ENCODE measurements at places on chromosomes 7 and 10.

- DNase-seq: no peak
Measured at GRCh38 chr7:138887872-138888656, 90.1 kb upstream of the ATP6V0A4 start.

DNA sequence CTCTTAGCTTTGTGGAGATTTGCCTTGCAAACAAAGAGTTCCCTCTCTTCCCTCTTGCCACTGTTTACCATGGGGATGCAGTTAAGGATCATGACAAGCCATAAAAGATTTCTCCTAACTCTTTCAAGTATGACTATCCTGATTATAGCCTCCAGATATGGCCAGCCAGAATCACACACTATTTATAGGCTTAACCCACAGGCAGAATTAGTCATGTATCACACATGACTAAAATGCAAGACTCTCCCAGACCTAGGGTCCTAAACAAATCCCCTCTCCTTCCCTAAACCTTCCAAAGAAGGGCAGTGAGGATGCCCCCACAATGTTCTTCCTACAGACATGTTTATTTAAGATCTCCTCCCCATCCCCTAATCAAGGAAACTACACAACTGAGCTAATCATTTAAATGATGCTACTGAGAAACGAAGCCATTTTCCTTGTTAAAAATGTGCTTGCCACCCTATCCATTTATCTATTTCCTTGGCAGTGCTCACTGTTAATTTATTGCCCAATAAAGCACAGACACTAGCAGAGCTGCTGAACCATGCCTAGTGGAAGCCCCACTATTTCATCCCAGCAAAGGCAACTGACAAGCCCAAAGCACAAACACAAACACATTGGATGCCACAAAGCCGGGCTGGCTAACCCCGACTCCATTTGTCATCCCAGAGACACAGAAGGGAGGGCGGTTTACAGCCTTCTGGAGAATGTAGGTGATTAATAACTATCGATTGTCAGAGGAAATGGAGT, 363.4 kb downstream of the KCNMA1 start:
- no peak for DNase-seq

- DNase-seq: peak; percentile 40
Measured at GRCh38 chr10:116272440-116273283, at the start of gene GFRA1. GFRA1 (minus strand) TSS chr10:116273206; CDS start chr10:116272029, 1,177 bp downstream.

GRCh38 chr7:122136078-122136477, 8.0 kb downstream of the AASS start:
- no peak for DNase-seq

GRCh38 chr10:131892806-131893675, 7.8 kb upstream of the PPP2R2D start:
- DNase-seq: no peak

- DNase-seq: no peak
Measured at GRCh38 chr10:78318305-78318704, 284.6 kb downstream of the RPS24 start.

DNA sequence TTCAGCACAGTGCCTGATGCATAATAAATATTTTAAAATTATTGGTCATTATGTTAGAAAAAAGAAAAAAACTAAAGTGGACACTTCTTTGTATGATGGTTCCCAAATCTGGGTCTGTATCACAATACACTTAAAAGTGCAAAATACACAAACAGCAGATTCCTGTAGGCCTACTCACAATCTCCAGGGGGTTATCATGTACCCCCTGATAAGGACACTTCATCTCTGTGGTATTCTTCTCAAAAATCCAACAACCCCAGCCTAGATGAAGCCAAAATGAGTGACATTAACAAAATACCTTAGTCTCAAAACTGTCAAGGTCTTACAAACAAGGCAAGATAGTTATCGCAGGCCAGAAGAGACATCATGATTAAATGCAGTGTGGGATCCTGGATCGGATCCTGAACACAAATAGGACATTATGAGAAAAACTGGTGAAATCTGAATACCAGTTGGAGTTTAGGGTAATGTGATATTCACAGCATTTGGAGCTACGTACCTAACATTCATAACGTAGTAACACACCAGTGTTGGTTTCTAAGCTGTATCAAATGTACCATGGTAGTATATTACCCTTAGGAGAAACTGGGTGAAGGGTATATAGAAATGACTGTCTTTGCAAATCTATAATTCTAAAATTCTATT, 45.2 kb downstream of the NSUN6 start:
- no peak for DNase-seq

DNA sequence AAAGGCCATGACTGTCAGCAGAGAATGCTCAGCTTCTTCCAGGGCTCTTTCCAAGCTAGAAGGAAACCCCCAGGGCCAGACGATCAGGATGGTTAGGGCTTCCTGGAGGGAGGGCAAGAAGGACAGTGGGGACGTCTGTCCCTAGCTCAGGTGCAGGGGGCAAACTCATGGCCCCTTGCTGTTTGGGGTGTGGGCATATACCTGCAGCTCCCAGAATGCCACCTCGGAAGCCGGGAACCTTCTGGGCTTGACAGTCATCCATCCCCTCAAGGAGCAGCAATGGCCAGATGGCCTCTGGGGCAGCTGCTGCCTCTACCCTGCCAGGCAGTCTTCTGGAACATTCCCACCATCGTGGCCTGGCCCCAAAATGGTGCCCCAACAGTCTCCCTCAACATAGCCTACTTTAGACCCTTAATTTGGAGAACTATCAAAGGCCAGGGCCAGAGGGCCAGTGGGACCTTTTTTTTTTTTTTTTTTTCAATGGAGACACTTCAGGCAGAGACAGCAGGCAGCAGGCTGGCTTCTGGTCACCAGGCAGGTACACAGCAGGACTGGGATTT, 40.2 kb upstream of the ZMIZ1 start:
- DNase-seq: no peak

- DNase-seq: no peak
Measured at GRCh38 chr10:49138361-49138891, 4.6 kb upstream of the FAM170B start.

DNA sequence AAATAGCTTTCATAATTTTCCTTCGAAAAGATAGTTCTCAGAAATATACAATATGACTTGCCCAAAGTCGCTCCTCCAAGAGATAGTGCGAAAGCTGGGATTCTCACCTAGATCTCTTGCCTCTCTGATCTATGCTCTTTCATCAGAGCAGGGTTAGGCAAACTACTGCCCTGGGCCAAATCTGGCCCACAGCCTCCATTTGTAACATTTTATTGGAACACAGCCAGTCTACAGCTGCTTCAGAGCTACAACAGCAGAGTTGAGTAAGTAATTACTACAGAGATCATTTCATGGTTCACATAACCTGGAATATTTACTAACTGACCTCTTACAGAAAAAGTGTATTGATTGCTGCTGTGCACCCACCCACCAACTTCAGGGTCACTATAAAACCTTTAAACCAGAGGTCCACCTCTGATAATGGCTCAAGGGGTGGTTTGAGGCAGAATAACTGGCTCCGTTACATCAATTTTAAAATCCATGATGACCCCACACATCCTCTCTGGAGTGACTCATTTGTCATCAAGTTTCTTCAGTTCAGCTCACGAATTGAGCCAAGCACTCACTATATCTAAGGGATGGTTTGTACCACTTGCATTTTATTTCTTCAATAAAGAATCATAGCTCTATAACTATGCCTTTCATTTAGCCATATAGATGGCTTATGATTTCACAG, 1019.0 kb downstream of the XPNPEP1 start:
- no peak for DNase-seq

DNA sequence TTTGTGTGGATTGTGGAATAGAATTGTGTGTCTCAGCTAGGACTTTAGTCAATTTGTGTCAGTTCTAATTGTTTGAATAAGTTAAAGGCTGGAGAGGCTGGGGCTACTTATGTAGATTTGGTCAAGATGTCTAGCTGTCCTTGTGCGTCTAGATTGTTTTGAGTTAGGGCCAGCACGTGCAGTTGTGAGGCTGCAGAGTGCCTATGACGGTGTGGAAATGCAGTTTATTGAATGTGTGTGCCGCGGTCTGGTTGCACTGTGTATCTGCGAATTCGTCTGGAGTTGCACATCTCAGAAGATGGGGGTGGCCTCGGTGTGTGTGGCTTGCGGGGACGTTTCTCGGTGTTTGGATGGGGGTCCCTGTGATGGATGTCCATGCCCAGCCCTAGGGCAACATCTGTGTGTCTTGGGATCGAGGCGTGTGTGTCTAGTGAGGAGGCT, 10.2 kb downstream of the EMX2 start:
- DNase-seq: no peak

DNA sequence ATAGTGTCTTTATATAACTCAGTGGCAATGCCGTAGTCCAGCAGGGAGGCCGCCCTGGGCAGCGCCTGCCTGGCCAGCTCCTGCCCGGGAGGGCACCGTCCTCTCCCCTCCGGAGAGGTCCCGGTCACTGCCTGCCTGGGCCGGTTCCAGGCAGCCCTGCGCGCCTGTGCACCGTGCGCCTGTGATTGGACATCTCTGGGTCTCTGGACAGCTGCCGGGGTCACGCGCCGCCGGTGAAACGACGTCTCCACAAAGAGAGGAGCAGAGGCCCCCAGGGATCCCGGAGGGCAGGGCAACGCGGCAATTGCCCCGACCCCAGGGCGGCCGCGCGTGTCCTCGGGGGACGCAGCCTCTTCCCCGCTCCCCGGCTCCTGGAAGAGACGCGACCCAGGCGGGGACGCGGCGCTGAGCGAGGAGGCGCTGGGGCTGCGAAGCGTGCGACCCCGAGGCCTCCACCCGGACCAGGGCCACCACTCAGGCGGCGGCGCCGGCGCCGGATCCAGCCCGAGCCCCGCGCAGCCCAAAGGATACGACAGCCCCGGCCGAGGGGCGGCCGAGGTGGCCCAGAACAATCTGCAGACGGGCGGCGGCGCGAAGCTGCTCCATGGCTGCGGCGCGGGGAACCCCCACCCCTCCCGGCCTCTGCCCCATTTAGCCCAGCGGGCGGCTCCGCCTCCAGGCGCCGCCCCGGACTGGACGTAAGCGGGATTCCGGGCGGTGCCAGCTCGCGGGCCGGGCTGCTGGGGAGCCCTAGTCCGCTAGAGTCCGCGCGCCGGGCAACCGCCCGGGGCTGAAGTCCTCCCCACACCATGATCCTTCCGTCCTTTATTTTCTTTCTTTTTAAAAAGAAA, at the start of gene PHYH:
TSS of gene PHYH (minus strand) at position 628 of the 851 bp plus-strand sequence. CDS start at position 606, 22 bp downstream.
- peak; percentile 71 for DNase-seq

GRCh38 chr7:50379082-50379481, 71.1 kb downstream of the FIGNL1 start:
- no peak for DNase-seq

DNA sequence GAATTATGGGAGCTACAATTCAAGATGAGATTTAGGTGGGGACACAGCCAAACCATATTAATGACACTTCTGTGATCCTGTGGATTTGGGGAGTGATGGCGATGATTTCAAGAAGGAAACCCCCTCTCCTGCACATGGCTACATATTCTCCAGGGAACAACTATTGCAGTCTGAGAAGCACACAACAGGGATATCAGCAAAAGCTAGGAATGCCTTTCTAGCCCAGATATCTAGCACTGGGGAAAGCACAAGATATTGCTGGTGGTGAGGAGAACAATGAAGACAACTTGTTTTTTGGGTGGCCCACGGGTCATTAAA, 24.3 kb downstream of the EPDR1 start:
- DNase-seq: no peak

GRCh38 chr10:24240041-24240751, 31.3 kb downstream of the KIAA1217 start:
- no peak for DNase-seq

- DNase-seq: no peak
Measured at GRCh38 chr7:5234852-5235831, 45.1 kb downstream of the WIPI2 start.

DNA sequence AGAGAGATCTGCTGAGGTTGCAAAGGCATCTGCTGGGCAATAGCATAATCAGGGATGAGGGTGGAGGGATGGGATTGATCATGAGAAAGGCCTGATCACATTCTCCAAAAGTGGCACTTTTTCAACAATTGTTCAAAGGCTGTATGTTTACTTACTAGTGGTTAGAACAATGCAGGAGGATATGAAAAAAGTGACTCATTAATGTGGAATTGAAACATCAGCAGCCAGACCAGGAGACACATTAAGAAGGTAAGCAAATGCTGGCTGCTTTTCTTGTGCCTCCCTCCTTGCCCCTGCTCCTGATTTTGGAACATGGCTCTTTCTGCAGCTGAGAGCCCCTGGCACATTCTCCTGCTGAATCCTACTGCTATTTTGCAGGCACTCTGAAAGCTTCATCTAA, 63.5 kb downstream of the FAM204A start:
- DNase-seq: no peak

GRCh38 chr7:137734221-137734620, 112.6 kb downstream of the DGKI start:
- DNase-seq: no peak

DNA sequence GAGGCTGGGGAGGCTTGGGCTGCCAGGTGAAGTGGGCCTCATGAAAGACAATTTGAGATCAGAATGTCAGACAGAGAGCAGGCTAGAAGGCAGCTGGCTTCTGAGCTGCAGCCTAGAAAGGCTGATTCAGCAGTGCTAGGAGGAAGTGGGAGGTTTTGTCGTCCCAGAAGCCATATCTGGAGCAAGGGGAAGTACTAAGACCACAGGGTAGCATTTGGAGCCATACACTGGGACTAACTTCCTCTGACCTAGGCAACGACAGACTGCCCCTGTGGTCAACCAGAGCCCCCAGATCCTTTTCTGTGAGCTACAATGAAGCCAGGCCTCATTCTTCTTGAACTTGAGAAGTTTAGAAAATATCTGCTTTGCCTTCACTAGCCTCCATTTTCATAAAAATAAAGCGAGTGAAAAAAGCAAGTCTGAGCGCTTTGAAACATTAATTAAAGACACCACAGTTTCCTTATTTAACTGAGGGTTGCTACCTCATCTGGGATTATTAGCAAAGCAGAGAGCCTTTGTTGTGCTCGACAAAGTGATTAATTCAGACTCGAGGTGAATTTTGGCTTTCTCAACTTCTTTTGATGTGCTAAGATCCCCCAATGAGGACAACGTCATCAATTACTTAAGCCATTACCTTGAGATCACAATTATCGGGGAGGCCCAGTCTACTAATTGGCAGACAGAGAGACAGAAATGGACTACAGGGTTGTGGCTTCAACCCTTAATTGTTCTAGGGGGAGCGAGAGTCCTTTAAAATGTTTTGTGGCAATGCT, 26.6 kb downstream of the TBXAS1 start:
- DNase-seq: no peak

DNA sequence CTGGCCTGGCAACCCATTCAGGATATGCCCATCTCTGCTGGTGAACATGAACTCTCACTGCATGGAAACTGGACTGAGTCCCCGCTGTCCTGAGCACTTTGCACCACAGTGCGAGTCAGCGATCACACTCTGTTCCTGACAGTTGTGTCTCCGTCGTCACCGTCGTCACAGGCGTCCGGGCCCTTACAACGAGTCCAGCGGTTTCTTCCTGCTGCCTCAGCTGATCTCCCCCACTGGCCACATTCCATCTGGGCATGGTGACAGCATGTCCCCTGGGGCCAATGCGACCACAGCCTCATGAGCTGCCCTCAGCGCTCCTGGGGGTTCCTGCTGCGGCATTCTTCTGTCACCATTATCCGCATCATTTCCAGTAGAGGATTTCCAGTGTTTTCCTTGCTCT, 76.8 kb upstream of the KLF6 start:
- DNase-seq: no peak

DNA sequence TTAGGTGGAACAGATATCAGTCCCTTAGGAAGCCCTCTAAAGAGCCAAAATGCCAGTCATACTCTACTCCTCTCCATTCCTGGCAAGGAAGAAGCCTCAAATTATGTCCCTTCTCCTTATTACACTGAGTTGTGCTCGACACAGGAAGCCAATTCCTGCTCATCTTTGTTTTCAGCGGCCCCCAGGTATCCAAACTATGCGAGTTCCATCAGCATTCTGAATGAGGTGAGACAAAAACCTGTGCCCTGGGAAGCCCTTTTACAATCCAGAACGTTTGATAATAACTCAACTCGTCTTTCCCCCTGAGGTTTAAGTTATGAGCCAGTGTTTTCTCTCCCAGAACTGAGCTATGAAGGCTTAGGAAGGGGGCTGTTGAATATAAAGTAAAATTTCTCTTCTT, 580.5 kb downstream of the NXPH1 start:
- DNase-seq: peak; percentile 5
